ENCODE measurements at places on chromosomes 3 and 15.
A peak's percentile ranks its signal among the peaks of the same experiment; 100 is the strongest.

- DNase-seq, result no peak
Observed at GRCh38 chr15:70201425-70201775, 103.7 kb upstream of the TLE3 start.

DNA sequence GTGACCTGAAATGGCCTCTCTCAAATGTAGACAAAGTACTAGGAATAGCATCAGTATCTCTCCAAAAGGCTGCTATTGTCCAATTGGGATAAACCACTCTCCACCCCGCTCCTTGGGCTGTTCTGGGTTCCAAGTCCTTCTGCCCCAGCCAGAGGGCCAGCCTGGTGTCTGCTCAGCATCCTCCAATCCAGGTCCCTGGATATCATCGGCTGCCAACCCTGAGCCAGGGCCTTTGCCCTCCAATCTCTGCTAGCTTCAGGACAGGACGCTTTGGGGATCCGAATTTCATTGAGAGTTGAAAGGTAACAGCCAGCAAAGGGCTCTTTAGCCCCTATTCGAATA lies 119.3 kb upstream of the ADPGK start:
- no peak for DNase-seq

- DNase-seq, result no peak
Observed at GRCh38 chr3:33317963-33318709, 40.9 kb downstream of the FBXL2 start.

GRCh38 chr3:53161820-53162671 lies 1.0 kb downstream of the PRKCD start:
- no peak for DNase-seq

DNA sequence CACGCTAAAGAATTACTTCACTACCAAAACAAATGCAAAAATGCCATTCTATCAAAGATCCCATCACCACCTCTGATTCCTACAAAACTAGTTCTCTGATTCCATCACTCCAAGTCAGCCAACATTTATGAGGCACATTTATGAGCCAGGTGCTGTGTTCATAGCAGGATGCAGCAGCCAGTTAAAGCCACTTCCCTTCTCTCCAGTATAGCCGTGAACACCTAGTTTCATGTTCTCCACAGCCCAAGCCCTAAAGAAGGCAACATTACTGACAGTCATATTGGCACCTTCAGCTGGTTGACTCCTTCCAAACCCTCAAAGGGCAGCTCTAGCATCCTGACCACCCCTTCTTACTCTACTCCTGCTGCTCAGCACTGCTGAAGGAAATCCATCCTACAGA lies 36.4 kb downstream of the RYK start:
- DNase-seq, result no peak

GRCh38 chr3:193572426-193572908 lies 17.8 kb upstream of the ATP13A4 start:
- peak; percentile 23 for DNase-seq

DNA sequence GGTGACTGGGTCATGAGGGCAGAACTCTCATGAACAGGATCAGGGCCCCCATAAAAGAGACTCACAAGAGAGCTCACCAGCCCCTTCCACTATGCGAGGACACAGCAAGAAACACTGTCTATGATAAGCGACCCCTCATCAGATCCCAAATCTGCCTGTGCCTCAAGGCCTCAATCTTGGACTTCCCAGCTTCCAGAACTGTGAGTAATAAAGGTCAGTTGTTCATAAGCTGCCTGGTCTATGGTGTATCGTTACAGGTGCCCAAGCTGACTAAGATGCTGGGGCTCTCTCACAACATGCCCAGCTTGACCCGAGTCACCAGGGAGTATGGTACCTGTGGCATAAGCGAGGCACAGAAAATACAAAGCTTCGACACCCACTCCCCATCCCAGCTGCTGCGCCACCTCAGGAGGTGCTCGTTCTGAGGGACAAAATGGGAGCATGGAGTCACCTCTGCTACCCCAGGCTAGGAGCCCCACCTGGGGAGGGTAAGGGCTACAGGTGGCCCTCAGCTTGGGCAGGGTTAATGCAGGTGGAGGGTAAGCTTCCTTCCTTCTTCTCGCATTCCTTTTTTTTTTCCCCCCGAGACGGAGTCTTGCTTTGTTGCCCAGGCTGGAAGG lies 234.1 kb downstream of the ADAMTS17 start:
- no peak for DNase-seq

GRCh38 chr3:50978991-50979667 lies 304.4 kb downstream of the DOCK3 start:
- no peak for DNase-seq

GRCh38 chr3:152030320-152030719 lies 156.9 kb downstream of the SUCNR1 start:
- DNase-seq, result no peak

DNA sequence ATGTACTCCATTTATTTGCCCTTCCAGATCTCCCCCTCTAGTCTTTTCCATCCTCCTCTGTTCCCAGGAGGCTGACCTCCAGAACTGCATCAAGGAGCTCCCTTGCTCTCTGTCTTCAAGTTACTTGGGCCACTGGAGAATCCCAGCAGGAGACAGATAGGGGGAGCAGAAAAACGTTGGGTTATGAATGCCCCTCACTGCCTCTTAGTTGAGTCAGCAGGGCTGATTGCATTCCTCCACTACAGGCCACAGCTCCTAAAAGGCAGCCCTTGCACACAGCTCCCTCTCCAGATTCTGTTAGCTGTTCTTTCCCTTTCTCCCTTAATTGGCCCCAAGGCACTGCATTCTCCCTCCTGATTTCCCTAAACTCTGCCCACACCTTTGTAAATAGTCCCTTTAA lies 12.4 kb upstream of the CEP152 start:
- DNase-seq, result no peak

- DNase-seq, result no peak
Observed at GRCh38 chr3:129441215-129441614, 1.2 kb downstream of the IFT122 start.

GRCh38 chr3:33919312-33920120 lies 121.1 kb downstream of the PDCD6IP start:
- DNase-seq, result no peak

DNA sequence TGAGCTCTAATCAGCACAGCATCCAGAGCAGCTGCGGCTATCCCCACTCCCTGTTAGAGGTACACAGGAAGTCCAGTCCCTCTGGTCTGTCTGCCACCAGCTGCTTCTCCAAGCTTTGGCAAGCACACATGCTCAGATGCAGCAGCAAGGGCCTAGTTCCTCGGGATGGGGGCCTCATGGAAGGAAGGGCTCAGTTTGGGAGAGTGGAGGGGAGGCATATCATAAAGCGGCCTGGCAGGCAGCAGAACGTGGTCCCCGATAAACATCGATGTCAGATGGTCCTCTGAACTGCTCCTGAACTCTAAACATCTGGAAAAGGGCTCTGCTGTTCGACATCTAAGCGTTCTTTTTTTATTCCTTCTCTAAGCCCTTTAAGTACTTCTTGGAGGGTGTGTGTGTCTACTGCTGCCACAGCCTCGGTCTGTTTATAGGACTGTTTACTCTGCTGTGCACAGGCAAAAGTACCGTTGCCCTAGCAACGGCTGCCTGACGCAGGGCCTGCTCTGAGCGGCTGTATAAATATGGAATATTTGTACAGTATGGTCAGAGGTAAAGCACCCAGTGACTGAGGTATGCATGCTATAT lies 74.6 kb downstream of the PRICKLE2 start:
- DNase-seq, result no peak

All from NCI-H1048 (cell line).